ENCODE measurements at places on chromosomes 3 and 15.
A peak's percentile ranks its signal among the peaks of the same experiment; 100 is the strongest.

- DNase-seq, result peak; percentile 48
These were observed 61.6 kb downstream of the RAB7A start for GRCh38 chr3:128787256-128788253.

- DNase-seq, result peak; percentile 55
These were observed 256.8 kb downstream of the RORA start for GRCh38 chr15:60972301-60972700.

DNA sequence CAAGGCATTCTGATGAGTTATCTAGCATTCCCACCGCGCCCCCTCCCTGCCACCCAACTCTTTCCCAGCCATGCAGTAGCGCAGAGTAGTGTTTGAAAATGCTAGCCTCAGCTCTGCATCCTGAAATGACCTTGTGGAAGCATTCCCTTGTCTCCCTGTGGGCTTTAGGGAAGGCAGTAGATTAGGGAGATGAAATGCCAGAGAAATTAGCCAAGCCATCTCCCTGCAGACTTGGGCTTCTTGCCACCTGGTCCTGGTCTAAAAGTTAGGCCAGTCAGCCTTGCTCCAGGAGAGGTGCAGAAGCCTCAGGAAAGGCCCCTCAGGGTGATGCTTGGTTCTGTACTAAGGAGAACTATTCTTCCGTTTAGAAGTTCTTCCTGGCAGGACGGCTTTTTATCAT, 231.2 kb downstream of the CACNA2D3 start:
- DNase-seq, result peak; percentile 50

DNA sequence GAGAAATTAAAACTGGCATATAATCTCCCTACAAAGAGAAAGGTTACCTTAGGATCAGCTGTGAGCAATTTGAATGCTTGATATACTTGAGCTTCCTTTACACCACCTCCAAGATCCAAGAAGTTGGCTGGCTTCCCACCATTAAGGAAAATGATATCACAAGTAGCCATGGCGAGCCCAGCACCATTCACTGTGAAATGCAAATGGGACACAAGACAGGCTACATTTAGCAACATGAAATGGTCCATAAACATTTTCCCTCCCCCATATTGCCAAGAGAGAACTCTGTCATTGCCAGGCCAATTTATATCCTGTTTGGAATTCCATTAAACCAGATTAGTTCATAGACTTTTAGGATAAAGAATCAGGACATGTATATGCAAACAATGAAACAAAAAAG, 158.7 kb downstream of the SUCLG2 start:
- no peak for DNase-seq

DNA sequence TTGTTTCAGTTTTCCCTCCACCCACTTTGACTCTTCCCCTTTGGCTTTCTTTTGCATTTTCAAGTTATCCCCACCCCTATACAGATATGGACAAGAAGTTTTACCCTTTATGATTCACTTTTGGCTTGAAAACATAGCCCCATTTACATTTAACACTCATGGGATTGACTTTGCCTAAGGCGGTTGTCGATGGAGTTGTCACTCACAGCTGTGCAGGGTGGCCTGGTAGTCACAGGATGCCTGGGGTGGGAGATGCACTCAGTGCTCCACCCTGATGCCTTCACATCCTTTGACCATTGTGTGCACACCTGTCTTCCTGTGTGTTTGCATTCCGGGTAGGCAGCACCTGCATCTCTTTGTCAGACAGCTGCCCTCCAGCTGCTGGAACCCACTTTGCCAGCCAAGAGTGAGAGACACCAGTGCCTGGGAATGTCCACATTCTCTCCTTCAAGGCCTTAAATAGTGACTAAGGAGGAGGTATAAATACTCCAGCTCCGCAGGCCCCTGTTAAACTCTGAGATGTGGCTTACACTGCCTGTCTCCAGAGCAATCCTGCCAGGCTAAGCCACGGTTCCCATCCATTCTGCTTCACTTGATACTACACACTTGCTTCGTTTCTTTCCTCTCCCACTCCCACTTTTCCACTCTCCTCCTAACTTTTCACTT, 191.5 kb upstream of the SLC24A5 start:
- no peak for DNase-seq

DNA sequence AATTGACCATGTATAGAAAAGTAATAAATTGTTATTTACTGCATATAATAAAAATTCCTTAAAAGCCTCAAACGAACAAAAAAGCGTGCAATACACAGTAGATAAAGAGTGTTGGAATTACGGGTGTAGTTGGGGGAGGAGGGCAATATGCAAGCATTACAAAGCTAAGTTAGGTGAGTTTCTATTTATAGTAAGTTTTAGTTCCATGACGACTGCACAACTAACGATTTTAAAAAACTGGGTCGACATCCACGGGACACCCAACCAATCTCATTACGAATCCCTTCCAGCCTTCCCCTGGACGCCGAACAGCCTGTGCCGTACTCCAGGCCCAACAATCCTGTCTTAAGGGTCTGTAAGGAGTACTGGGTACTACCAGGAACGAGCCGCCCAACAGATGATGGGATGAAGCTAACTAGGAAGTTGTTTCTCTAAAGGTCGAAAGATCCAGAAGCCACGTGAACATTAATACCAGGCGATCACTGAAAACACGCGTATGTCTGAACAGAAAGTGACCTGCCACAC, 677 bp downstream of the POLQ start:
- no peak for DNase-seq

DNA sequence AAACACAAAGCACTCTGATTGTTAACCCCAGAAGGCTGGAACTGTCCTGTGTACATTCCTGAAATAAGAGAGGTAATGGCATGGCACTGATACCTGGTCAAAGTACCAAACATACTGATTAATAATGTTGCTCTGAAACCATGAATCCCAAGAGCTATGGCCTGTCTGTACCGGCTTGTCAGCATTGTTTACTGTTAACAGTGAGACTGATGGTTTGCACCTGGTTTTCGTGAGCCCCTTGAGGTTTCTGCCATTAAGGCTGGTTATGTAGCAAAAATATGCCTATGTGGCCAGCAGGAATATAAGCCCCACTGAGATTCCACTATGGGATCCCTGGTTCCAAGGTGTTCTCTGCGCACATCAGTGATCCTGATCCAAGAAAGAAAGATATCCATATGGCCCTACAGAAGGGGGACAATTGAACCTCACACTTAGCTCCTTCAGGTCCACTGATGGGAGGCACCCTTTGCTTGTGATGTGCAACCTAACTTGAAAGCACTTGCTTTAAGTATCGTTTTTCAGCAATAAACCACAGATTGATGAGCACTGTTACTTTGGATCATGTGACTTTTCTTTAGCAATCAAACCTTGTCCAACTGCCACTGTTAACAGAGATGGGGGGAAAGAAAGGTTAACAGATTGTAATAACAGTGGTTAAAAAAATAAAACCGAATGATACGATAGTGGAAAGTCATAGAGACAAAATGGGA, 65.2 kb downstream of the TBL1XR1 start:
- DNase-seq, result no peak

DNA sequence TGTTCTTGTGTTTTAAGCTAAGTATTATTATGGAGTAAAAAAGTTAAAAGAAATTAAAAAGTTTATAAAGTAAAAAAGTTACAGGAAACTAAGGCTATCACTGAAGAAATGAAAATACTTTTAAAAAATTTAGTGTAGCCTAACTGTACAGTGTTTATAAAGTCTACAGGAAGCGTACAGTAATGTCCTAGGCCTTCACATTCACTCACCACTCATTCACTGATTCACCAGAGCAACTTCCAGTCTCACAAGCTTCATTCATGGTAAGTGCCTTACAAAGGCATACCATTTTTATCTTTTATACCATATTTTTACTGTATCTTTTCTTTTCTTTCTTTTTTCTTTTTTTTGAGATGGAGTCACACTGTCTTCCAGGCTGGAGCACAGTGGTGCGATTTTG, 40.7 kb upstream of the SCN5A start:
- DNase-seq, result peak; percentile 4

DNA sequence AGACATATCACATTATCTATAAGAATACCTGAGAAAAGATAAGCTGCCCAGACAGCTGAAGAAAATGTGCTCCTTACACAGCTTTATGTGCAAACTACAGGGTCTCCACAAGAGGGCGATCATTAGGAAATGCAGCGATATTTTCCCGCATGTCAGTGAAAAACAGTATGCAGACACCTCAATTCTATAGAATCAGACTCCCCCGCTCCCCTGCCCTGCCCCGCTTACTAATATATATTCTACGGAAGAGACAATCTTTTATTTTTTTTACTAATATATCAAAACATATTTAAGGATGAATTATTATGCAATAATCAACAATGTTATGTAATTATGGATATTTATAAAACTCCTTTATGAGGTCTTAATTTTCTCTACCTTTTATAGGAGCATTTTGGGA, 681.3 kb downstream of the ROBO1 start:
- DNase-seq, result peak; percentile 80

GRCh38 chr15:98730860-98731711, 82.7 kb downstream of the IGF1R start:
- DNase-seq, result no peak

- peak; percentile 85 for DNase-seq
These were observed 47.0 kb downstream of the ZBTB20 start for GRCh38 chr3:115099986-115100571.

GRCh38 chr3:69671082-69671952, 67.9 kb upstream of the MITF start:
- peak; percentile 70 for DNase-seq

DNA sequence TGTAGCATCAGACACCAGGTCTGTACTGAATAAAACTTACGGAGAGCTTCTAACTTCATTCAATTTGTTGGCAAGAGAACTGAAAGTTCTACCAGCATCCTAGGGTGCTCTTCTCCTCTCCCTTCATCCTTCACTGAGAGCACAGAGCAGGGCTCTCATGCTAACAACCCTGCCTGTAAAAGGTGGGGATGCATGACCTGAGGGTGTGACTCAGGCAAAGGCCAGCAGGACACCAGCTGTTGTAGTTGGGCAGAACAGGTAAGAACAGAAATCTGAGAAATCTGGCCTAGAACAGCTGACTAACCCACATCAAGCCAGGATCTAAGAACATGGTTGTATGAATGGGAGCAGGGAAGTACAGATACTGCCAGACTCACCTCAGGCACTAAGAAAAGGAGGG, 64.2 kb downstream of the MYLK start:
- DNase-seq, result no peak

DNA sequence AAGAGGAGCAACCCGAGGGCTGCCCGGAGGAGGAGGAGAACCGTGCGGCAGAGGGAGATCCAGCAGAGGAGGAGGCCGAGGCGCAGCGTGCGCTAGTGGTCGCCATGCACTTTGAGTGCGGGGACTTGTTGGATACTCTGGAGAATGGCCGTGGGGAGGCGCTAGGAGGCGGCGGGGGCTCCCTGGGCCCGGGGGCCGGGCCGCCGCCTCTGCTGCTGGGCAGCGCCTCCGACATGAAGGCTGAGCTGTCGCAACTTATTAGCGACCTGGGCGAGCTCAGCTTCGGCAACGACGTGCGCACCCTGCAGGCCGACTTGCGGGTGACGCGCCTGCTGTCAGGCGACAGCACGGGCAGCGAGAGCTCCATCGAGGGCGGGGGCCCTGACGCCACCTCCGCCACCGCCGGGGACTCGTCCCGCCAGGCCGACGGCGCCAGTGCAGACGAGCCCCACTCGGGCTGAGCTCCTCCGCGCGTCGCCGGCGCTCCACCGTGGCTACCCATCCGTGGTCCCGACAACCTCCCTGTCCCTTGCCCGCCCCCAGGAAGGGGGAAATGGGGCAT, 2.0 kb downstream of the FAM43A start:
- DNase-seq, result peak; percentile 68

- DNase-seq, result no peak
These were observed 29.0 kb downstream of the ADIPOQ start for GRCh38 chr3:186871403-186871924.

GRCh38 chr3:191797271-191797670, 336.3 kb downstream of the PYDC2 start:
- DNase-seq, result no peak

GRCh38 chr3:37770336-37770735, 91.3 kb upstream of the CTDSPL start:
- no peak for DNase-seq

DNA sequence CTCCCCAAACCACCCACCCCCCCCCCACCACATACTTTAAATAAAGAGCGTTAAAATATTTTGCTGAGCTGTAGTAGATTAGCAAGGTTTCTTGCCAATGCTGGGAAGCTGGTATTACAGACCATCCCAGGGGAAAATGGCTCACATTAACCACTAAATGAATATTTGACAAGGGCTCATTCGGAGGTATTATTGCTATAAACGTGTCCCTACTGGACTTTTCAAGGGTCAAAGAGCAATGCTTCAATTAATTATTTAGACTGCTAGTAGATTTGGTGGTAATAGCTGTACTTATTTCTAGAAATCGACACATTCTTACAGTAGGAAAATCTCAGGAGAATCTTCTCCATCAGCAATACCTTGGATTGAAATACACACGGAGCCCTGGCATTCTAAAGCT, 5.2 kb downstream of the SOX2 start:
- DNase-seq, result no peak

GRCh38 chr3:100893590-100893989, 99.6 kb downstream of the ABI3BP start:
- DNase-seq, result peak; percentile 78

DNA sequence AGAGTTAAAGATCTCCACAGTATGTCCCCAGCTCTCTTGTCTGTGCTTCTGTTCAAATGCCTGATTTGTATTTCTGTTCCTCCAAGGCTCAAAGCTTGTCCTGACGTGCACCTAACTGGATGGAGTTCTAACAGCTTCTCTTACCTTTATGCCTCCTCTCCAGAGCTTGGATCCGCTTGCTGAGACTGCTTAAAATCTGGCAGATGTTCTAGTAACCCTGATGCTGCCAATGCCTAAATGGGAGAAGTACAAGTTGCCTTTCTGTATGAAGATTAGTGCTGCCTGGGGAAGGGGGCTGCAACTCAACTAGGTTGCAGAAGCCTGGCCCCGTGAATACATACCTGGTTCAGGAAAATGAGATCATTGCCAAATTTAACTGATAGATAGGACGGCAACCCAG, 354.5 kb upstream of the KCNMB2 start:
- no peak for DNase-seq

GRCh38 chr15:77053709-77054108, 17.2 kb downstream of the TSPAN3 start:
- peak; percentile 37 for DNase-seq

DNA sequence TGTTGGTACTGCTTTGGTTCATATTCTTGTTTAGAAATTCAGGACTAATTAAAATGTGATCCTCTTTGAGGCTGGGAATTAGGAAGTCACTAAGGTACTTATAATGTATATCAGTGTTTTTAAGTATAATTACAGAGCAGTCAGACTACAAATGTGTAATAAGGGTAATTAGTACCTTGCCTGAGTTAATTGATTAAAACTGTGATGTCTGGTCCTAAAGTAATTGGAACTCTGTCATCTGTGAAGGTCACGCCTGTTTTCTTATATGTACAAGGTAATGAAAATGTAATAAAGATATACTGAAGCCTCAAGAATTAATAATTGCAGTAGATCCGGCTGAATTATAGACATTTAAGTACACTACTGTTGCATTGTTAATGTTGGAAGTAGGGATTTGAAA, 32.8 kb downstream of the RIOX2 start:
- DNase-seq, result no peak

- DNase-seq, result peak; percentile 57
These were observed 74.5 kb downstream of the TMEM108 start for GRCh38 chr3:133112666-133113065.

- DNase-seq, result no peak
These were observed 519 bp downstream of the LYSMD2 start for GRCh38 chr15:51736751-51737521.
